ENCODE measurements at places on chromosomes 7 and 10.

DNA sequence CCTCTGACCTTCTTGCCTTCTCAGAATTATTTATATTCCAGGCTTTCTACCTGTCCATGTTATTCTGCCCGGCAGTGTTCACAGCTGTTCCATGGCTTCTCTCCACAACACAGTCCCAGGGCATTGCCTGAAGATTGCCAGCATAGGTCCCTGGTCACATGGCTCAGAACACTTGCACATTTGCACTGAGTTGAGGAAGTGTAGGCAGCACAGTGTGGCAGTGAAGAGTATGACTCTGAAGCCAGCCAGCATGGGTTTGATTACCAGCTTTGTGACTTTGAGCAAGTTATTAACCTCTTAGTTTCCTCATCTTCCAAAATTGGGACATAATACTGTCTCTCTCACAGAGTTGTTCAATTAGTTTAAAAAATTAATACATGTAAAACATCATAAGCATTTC, 73.2 kb upstream of the NEUROD6 start:
- DNase-seq, result no peak

GRCh38 chr10:43218206-43218950, 48.5 kb downstream of the RASGEF1A start:
- no peak for DNase-seq

GRCh38 chr10:104339469-104340110, 1.3 kb upstream of the ITPRIP start:
- DNase-seq, result no peak

DNA sequence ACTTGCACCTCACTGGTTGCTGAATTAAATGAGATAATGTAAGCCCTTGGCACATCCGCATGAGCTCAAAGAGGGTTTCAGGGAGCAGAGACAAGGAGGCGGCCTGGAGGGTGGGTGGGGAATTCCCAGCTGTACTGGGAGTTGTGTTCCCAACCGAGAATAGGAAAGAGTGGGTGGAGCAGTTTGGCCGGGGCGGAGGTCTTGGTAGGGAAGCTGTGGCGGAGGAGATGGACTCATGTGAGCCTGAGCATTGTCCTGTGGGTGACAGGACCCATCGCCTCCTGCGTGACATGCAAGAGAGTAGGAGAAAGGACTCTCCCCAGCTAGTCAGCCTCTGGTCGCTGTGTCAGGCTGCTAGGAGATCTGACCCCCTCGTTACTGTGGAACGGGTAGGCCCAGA, 41.0 kb upstream of the SAMD8 start:
- DNase-seq, result no peak

DNA sequence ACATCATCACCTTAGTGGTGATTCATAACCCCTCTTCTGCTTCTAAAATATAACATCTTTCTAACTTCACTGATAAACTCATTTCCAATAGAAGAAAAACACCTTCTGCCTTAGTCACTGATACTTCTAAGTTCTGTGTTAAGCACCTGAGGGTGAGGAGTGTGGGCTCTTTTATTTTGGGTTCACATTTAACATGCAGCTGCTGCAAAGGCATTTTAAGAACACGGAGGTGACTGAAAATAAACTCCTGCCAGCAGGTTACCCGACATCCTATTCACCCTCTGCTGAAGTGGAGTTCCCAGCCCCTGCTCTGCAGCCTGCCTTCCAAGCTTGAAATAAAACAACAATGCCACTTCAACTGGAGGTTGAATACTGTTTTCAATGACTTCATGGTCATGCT, 202.9 kb upstream of the PLXNA4 start:
- no peak for DNase-seq

- DNase-seq, result no peak
Measured at GRCh38 chr10:132064771-132065437, 842 bp upstream of the JAKMIP3 start.
